Coronary artery (tissue), 2 donors: ENCODE measurements at places on chromosomes 7 and 10.

GRCh38 chr7:127396184-127396583, 3.7 kb upstream of the ZNF800 start:
- no peak for DNase-seq

- DNase-seq = peak; percentile 86
These were observed at the start of gene CH25H for GRCh38 chr10:89207181-89207800. CH25H (minus strand) TSS chr10:89207317; CDS start chr10:89207292, 25 bp downstream.

- DNase-seq = peak; percentile 58
These were observed 184.0 kb downstream of the PTPN20 start for GRCh38 chr10:47095211-47095610.

DNA sequence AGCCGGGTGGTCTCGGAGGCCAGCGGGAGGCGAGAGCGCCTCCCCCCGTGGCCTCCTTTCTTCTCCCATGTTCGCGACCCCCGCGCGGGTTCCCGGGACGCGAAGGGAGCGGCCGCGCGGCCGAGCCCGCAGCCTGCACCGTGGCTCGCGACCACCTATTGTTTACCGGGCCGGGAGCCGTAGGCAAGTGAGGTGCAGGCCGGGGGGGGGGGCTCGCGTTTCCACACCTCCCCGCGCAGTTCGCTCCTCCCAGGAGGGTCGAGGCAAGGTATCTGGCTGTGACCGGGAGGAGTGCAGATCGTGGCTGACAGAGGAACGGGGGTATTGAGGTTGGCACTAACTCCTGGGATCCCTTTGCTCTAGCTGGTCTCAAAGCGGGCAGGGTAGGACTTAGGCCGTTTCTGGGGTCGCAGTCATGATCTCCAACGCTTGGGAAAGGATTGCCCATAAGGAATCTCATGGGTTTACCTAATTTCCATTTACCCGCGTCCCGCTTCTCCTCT, 734 bp downstream of the PTPN12 start:
- peak; percentile 78 for DNase-seq

- DNase-seq = no peak
These were observed 246.2 kb upstream of the SEMA3C start for GRCh38 chr7:81165070-81165469.

GRCh38 chr7:122269241-122269640, 35.3 kb downstream of the FEZF1 start:
- DNase-seq = no peak

GRCh38 chr7:36707898-36708297, 16.4 kb downstream of the AOAH start:
- no peak for DNase-seq

DNA sequence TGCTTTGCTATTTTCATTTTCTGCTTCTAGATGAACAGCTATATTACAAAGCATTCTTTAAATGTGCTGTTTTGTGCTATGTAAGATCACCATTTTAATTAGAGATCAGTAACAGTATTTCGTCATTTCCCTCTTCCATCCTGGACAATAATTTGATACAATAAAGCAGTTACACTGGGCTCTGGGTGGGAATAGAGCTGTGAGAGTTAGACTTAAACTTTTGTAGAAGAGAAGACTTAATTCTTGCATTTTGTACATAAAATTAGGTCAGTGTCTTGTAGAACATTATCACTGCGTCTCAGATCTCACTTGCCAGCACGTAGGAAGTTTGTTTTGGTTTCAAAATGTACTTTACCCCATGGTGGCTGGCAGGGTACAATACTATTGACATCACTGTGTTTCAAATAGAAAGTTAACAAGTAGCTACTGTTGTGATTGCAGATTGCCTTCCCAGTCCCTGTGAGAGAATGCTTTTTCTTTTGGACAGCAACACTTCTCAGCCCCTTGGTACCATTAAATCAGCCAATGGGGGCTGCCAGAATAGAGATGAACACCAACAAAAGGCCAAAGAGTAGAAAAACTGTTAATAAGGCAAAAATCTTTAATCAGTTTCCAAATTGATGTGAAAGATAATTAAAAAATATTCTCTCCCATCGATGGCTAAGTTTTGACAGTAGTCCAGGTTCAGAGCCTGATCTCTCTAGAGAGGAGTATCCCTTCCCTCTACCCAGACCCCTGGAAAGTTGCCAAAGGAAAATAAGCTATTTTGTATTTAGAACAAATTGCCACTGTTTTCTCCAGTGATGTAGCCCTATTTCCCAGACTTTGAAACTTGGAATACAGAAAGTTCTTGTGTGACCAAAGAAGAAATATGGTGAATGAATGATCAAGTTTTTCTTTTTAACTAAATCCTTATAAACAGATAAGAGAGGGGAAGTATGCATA, 35.1 kb downstream of the SMNDC1 start:
- no peak for DNase-seq

DNA sequence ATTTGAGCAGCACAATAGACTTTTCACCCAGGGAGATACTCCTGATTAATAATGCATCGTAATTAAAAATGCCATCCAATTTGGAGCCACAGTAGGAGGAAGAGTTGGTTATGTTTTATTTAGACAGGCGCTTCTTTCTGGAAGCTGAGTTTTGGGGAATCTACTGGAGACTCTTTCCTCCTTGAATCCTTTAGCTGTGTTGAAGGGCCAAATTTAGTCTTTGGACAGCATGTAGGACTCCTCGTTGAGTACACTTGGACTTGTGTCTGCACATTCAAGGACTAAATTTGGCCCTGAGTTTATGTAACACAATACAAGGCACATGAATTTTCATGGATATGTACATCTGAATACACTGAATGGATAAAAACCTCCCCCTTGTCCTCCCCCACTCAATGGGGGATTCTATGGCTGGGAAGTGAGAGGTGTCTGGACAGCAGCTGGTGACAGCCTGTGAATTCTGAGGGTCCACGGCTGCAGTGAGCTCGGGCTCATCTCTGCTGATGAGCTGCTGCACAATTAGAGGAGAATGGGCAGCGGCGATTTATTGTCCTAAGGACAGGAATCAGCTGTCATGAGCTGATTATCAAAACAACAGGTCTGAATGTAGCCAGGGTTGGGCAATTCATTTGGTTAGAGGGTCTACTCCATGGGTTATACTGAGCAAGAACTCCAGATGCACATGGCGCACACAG, 95.2 kb downstream of the PRTFDC1 start:
- DNase-seq = no peak

- no peak for DNase-seq
These were observed 46.3 kb downstream of the SYPL1 start for GRCh38 chr7:106065575-106066500.

DNA sequence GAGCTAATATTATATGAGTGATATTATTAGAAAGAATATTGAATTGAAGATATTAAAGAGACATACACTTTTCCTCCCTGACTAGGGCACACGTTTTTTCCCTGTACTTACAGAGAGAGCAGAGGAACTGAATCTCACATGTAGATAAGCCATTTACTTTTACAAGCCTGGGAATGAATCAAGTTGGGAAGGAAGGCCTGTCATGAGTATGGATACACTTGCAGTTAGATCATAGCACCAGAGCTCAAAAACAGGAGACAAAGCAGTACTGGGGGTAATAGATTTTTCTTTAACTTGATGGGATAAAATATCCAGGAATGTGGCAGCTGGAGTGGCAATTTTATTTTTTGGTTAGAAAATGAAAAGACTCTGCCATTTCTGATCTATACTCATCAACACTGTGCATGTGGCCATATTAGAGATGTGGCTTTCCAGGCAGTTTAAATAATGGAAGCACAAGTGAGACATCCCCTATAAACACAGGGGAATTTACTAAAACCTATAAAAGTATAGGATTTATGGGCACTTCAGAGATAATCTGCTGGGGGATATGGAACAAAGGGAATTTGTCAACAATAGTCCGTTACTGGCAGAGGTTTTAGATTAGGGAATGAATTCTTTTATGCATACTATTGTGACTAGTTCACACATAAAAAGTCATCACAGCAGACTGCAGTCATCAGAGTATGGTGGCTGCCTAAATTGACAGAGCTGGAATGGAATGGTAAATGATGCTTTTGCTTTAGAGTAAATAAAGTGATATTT, 657.7 kb upstream of the MBL2 start:
- no peak for DNase-seq

DNA sequence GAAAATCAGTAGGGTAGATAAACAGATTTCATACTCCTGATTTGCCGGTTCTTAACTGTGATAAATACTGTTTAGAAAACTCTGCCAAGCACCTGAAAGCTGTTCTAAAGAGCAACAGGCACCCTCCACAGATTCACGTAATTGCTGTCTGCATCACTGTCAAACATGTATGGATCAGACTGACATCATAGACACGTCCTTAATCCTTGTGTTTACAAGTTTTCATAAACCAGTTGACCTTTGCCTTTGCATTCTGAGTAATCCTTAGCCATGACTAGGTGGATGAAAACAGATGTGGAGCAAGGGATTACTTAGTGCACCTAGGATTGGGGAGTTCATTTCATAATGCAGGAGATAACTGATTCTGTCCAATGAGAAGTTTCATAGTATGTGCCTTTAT, 41.6 kb downstream of the SLC39A12 start:
- no peak for DNase-seq

DNA sequence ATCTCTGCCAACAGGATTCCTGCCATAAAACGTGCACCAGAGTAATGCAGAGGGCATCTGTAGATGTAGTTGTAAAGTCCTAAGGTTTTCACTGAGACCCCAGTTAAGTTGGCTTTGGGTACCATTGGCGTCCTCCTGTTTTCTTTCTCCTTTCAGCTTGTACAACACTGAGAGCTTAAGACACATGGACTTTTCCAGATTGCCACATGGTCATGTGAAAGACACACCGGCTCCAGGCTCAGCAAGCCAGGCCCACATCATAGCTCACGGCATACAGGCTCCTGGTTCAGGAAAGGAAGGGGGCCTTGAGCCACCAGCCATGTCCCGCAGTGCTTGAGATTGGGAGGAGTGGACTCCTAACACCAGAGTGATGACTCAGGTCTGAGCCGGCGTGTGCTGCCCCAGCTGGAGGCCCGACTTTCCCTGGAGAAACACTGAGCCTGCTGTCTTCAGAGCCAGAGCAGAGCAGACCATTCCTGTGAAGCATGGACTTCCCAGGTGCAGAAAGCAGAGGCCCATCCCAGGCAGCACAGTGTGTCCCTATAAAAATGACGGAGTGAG, 252.7 kb downstream of the PRPF18 start:
- peak; percentile 87 for DNase-seq

- DNase-seq = peak; percentile 75
These were observed 805 bp downstream of the MSRB2 start for GRCh38 chr10:23095966-23096801.

- peak; percentile 89 for DNase-seq
These were observed 116.0 kb upstream of the PDLIM1 start for GRCh38 chr10:95406651-95407280.

DNA sequence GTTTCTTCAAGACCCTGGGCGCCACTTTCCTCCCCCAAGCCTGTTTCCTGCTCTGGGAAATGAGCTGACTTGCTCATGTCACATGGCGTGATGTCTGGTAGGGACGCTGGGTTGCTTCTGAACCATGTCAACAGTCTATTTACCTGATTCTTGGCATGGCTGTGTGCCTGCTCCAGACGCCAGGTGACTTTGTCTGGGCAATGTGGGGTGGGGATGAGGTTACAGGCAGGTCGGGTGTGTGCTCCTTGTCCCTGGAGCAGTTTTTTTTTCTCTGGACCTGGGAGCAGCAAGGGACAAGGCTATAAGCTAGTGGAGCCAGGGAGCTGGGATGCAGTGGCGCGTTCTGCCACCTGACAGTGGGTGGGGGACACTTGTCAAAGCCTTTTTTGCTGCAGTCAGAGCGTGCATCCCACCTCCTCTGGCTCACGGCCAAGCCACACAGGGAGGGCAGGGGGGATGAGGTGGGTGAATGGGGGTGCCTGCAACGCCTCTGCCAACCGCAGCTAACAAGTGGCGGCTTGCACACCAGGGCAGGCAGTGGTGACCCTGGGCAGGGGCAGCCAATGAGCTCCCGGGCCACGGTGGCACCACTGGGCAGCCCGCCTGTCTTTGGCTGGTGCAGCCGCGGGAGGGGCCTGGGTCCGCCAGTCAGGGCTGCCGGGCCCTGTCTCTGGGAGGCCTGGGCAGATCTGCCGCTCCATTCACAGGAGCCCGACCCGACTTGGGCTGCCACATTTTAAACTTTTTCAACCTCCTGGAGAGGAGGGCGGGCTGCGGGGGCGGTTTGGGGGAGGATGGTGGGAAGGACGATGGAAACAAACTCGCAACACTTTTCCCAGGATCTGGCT, 22.9 kb downstream of the DNAJB12 start:
- peak; percentile 92 for DNase-seq

DNA sequence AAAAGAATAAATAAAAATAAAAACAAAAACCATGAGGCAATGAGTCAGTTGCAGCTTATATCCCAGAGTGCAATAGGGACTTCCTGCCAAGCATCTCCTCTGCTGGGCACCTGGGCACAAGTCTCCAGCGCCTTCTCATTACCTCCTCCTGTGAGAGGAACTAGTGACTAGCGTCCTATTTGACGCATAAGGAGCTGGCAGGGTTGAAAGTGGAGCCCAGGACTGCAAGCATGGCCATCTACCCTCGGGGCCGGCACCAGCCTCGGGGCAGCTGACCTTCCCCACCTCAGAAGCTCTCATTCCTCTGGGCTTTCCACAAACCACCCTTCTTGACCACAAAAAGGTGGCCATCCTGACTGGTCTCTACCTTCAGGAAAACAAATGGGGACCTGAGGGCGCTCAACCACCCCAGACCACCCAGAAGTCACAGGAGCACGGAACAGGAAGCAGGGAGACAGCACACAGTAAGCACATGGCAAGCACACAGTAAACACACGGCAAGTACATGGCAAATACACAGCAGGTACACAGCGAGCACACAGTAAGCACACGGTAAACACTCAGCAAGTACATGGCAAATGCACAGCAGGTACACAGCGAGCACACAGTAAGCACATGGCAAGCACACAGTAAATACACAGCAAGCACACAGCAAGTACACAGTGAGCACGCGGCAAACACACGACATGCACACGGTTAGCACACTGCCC, 19.1 kb downstream of the CTBP2 start:
- no peak for DNase-seq

DNA sequence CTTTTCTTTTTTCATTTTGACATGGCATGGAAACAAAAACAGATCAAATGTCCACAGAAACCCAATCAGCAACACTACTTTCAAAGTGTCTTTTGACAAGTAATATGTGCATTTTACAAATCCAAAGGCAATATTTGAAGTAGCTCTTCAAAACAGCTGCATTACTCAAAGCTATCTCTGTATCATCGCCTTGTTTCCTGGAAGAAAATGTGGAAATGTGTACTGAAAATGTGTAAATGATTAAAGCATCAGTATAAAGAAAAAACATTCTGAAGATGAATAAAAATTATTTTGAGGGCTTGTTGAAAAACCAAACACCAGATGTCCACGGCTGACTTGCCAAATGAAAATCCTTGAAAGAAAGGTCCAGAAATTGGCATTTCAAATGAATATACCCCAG, 16.5 kb upstream of the ITGB8 start:
- DNase-seq = no peak

DNA sequence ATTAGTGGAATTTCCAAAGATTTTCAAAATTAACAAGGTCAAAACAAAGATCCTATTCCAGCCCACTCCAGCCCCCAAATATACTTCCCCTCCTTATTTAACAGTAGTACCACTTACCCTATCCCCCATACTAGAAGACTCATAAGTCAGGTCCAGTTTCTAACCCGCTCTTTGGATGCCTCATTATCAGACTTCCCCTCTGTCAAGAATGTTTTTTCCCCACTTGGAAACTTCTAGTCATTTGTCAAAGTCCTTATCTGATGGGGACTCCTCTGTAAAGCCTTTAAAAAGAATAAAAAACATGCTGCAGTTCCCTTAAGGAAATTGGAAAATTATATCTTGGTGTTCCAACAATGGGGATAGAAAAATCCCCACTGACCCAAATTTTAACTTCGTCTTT, 70.1 kb downstream of the IMMP2L start:
- DNase-seq = no peak

GRCh38 chr7:52320610-52321009, 714.8 kb upstream of the POM121L12 start:
- DNase-seq = no peak

GRCh38 chr7:77226357-77226839, 26.8 kb upstream of the FGL2 start:
- no peak for DNase-seq
